Stomach (tissue), 19 donors: ENCODE measurements at places on chromosomes 3 and 15.

- no peak for DNase-seq
These were observed 227.8 kb upstream of the MRPL3 start for GRCh38 chr3:131730581-131730980.

GRCh38 chr3:180188512-180189309 is 152.0 kb upstream of the PEX5L start:
- no peak for DNase-seq

DNA sequence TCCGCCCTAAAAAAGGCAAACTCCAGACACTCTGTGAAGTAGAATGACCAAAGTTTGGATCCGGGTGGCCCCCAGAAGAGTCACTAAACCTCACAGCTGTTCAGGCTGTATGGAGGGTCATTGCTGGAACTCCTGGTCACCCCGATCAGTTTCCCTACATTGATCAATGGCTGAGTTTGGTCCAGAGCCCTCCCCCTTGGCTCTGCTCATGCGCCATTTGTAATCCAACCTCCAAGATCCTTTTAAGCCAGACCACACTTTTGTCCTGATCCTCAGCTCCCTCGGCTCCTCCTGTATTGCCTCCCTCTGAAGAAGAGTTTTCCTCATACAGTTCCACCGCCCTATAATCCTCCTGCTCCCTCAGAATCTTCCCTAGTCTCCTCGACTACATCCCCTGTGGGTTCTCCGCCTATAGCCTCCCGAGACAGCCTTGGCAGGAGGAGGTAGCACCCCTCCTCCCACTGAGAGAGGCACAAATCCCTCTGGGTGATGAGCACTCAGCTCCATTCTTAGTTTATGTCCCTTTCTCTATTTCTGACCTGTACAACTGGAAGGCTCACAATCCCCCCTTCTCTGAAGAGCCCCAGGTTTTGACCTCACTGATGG is 42.2 kb downstream of the ZBTB11 start:
- no peak for DNase-seq

GRCh38 chr15:59301527-59301926 is 71.1 kb downstream of the MYO1E start:
- no peak for DNase-seq

DNA sequence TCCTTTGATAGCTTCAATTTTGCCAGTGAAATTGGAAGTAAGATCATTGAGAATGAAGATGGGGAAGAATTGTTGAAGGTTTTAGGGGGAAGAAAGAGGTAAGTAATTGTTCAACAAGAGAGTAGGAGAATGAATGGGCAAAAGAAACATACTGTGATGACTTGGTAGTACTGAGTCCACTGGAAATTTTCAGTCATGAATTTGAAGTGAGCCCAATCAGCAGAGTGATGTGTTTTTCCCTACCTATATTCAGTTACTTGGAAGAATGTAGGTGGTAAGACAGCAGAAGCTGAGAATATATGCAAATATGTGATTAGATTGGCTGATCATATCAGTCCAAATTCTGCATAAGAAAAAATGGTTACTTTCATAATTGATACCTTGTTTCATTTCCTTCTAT is 569.6 kb downstream of the AGBL1 start:
- no peak for DNase-seq

DNA sequence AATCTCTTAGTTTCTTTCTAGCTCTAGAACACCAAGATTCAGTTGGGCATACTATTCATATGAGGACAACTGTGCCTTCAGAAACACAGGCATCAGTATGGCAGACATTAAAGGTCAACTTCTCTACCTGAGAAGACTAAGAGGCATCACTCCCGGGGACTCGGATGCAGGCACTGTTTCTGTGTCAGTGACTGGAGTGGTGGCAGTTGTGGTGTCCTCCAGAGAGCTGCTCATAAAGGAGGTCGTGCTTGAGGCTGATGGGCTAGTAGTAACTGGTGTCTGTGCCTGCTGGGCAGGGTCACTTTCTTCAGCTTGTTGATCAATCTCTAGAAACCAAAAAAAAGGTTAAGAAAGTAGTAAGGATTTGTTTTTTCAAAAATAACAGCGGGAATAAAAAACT is 75.2 kb downstream of the FBXL22 start:
- no peak for DNase-seq

GRCh38 chr3:72375237-72376076 is 472.8 kb downstream of the SHQ1 start:
- no peak for DNase-seq

GRCh38 chr3:152054315-152054714 is 180.9 kb downstream of the SUCNR1 start:
- DNase-seq: no peak

DNA sequence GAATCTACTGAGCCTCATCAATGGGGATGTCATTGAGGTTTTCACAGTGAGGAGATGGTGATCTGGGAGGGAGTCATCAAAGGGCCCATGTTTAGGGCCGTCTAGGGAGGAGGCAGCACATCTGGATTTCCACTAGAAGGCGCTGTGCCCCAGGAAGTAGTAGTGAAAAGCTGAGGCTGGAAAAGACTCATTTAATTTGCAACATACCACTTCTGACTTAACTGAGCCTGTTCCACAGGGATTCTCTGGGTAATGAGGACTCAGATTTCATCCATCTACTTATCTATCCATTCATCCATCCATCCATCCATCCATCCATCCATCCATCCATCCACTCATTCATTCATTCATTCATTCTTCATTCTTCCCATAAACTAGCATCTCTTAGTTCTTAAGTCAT is 17.4 kb upstream of the SHF start:
- peak; percentile 79 for DNase-seq

GRCh38 chr3:125136515-125136914 is 76.0 kb downstream of the SLC12A8 start:
- DNase-seq: no peak

DNA sequence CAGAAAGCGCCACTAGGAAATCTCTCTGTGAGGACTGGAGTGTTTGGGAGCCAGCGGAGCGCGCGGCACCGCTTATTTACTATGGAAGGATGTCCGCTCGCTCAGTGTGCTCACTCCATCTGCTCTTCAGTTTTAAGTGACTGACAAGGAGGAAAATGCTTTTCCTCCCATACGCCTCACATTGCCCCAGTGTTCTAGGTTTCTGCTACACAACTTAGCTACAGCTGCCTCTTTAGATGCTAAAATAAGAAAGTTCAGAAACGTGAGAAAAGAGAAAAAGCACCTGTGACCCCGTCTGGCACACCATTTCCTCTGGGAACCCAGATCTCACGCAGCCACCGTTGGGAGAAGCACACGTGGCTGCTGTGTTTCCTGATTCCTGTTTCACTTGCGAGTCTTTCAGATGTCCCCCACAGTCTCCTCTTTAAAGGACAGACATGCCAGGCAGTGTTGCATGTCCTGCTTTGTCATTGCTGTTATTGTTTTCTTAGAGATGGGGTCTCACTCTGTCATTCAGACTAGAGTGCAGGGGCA is 11.7 kb upstream of the MUSTN1 start:
- DNase-seq: no peak

DNA sequence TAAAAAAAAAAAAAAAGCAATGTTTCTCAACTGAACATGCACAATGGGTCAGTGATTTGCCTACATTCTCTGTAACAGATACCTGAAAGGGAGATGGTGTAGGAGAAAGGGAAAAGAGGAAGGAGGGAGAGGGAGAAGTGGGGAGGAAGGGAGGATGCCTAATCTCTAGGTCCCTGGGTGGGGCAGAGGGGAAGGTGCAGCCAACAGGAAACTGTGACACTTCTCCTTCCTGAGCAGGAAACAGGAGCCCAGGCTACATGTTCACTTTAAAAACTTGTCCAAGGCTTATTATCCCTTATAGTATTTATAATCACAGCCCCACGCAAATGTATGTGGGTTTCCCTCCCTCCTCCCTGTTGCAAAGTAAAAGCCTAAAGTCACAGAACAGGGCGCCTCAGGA is 137.9 kb downstream of the MINAR1 start:
- no peak for DNase-seq

- no peak for DNase-seq
These were observed 34.4 kb upstream of the PRICKLE2 start for GRCh38 chr3:64259636-64260035.

DNA sequence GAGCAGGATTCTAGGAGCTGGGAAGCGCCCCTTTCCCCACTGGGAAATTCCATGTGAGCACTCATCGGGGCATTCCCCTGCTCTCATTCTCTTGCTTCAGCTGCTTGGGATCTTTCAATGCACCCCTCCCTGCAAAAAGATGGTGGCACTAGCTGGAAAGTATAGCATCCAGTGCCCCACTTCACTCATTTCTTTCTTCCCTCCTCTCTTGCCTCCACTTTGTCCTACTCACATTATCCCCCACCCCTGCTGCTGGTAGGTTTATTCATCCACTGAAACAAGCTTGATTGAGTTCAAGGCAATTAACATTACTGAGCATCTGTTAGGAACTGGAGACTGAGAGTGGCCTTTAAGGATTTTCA is 84.8 kb upstream of the LIMD1 start:
- no peak for DNase-seq

DNA sequence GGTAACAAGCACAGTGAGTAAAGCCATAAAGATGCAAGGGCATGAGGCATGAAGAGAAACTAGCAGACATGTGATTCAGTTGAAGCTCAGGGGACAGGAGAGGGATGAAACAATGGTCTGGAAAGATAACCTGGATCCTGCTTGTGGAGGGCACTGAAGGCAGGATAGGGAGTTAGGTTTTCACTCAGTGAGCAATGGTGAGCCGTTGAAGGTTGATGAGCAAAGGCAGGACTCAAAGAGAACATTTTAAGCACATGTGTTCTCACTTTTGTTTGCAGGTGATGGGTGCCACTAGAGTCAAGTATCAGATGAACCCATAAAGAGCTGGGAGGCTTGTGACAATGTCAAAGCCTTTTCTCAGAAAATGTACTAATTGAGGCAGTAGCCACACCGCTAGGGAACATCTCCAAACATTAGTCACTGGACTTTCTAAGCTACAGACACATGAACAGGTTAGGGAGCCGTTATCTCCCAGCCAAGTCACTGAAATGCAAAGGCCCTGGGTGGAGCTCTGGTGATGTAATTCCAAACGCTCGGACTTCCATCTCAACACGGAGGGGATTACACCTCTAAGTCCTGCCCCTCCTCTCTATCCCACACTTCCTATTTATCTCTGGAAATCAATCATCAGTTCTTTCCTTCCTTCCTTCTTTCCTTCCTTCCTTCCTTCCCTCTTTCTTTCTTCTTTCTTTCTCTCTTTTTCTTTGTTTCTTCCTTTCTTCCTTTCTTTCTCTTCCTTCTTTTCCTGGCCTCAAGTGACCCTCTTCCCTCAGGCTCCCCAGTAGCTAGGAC is 22.7 kb downstream of the KLHL6 start:
- no peak for DNase-seq

DNA sequence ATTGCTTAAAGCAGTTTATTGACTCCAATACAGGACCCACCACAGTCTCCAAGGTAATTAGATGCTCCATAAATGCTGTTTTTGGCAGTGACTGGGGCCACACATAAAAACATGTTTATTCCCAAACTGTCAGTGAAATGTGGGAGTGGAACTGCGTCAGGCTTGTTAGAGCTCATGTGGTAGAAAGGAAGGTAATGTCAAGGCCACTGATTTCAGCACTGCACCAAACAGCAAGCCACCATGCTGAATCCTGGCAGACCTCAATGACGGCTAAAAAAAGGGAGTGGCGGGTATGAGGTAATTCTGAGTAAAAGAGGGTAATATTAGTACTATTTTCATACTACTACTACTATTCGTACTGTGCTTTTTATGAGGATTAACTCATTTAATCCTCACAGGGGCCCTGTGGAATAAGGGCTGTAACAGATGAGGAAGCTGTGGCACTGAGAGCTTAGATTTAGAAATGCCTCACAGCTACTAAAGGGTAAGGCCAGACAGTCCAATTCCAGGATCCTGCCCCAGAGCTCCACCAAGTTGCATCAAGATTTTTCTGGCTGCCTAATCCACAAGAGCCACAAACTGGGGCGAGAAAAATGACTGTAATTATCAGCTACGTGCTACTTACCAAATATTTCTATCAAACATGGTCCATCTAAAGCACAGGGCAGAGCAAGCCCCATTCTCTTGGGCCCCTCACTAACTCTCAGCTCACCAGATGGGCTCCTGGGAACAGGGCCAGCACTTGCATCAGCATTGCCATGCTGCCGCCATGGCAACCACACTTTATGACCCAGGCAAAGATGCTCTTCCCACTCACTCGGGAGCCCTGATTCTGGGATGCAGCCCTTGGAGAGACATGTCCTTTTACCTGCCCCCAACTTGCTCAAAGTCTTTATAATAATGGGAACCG is 83.6 kb upstream of the SPATA12 start:
- no peak for DNase-seq

GRCh38 chr3:71010726-71011455 is 572.6 kb downstream of the FOXP1 start:
- DNase-seq: no peak

- DNase-seq: no peak
These were observed 18.0 kb downstream of the RMDN3 start for GRCh38 chr15:40737048-40737447.

- DNase-seq: no peak
These were observed 30.1 kb upstream of the KY start for GRCh38 chr3:134680796-134681521.

DNA sequence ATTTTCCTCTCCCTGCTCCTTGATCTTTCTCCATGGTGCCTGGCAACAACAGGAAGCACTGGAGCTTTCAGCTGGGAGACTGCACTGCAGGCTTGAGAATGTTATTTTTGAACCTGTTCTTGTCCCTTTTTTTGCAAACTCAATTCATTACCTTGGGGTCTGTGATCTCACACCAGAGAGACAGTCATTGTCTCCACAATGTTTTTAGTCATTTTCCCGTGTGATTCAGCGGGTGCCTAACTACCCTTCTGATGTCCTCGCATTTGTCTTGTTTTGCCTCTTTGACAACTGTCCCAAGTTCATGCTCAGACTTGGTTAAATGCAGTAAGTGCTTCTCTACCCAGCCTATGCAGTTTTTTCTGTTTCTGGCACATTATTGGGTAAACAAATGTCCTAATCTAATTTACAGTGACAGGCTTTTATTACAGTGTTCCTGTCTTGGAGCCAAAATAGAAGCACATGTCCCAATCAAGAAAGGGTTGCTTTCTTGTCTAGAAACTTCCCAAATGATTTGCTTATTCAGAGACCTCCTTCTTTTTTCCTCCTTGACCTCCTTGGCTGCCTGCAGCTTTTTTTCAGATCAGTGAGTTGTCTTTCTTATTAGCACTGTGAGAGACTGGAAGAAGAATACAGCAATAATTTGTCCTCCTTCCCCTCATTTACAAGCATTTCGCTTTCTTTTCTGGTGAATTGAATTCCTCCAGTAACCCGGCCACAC is 162.4 kb downstream of the NSUN3 start:
- DNase-seq: no peak

GRCh38 chr3:121957674-121958415 is 63.6 kb downstream of the SLC15A2 start:
- no peak for DNase-seq
